ENCODE measurements at places on chromosomes 4 and X.

DNA sequence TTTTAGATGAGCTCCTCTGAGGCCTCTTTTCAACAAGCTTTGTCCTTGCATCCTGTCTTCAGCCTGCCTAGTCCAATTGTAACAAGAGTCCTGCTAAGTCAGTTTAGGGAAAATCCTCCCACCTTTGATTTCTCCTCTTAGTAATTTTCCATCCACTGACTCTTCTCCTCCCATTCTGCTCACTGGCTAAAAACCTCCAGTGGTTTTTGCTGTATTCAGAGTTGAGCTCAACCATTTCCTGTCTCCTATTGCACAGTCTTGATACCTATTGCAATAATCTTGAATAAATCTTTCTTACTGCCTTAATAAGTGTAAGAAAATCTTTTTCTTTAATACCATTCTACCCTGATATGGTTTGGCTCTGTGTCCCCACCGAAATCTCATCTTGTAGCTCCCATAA, 117.8 kb upstream of the ENPP6 start:
- no peak for DNase-seq

- DNase-seq, result no peak
These were observed 170.7 kb upstream of the SMARCAD1 start for GRCh38 chr4:94036964-94037363.

GRCh38 chr4:127730142-127730913, at the start of gene SLC25A31:
SLC25A31 (plus strand) TSS chr4:127730400; CDS start chr4:127730546, 146 bp downstream.
- DNase-seq, result no peak

GRCh38 chr4:4541040-4541631, 712 bp downstream of the STX18 start:
- DNase-seq, result no peak

DNA sequence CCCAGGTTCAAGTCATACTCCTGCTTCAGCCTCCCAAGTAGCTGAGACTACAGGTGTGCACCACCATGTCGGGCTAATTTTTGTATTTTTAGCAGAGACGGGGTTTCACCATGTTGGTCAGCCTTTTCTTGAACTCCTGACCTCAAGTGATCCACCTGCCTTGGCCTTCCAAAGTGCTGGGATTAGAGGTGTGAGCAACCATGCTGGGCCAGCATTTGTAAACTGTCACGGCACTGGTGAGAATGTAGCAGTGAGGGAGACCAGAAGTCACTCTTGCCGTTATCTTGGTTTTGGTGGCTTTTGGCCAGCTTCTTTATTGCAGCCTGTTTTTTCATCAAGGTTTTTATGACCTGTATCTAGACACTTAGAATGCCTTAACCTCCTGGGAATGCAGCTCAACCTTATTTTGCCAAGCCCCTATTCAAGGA, 22.4 kb downstream of the PCDH18 start:
- DNase-seq, result no peak

GRCh38 chr4:74975082-74975481, 42.2 kb downstream of the PARM1 start:
- no peak for DNase-seq

DNA sequence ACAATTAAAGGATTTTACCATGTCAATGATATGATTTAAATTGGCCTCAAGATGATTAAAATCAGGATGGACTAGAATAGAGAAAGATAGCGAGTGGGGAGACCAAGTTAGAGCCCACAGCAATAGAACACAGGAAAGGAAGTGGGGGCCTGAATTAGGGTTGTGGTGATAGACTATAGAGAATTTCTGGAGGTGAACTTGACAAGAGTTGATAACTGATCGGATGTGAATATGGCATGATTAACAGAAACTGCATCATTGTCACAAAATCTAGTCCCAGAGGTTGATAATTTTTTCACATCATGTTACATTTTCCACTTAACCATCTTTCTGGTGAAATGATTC, 26.3 kb upstream of the TRPC3 start:
- DNase-seq, result no peak

- DNase-seq, result no peak
These were observed 44.2 kb downstream of the SLC4A4 start for GRCh38 chr4:71382900-71383560.

GRCh38 chr4:159374749-159375530, 272.1 kb downstream of the RAPGEF2 start:
- no peak for DNase-seq

DNA sequence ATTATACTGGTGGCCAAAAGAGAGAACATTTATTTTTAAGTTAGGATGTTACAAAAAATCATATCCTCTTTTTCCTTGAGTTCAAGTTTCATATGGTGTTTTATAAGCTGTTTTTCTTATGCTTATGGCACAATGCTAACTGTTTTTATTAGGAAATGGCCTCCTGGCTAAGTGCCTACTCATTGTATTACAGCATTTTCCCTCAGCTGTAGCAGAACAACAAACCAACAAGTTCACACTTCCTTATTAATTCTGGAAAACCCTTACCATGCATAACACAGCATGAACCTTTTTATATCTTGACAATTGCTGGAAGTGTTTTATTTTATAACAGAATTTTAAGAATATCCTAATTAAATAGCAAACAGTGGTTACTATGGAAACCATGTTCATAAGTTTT, 165.8 kb downstream of the GASK1B start:
- DNase-seq, result no peak

GRCh38 chr4:5125321-5125720, 74.0 kb downstream of the STK32B start:
- no peak for DNase-seq

GRCh38 chr4:107531927-107532326, 188.1 kb downstream of the PAPSS1 start:
- no peak for DNase-seq

DNA sequence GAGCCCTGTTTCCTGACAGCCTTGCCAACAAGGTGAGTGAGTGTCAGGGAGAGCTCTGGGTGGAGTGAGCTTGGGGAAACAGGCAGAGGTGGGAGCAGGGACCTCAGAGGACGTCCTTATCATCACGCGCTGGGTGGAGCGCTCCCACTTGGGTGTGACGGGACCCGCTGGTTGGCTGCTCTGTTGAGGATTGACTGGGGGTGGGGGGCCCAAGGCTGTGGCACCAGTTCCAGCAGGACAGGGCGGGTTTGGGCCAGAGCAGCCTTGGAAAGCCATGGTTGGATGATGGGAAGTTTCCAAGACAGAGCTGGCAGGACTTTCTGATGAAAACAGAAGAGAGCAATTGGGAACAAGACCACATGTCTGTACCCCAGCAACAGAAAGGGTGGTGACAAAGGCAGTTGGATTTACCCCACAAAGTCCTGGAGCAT, 3.0 kb upstream of the PCGF3 start:
- no peak for DNase-seq

- DNase-seq, result no peak
These were observed 68.8 kb downstream of the NPY1R start for GRCh38 chr4:163263606-163264005.

GRCh38 chr4:102779204-102779603, 18.4 kb upstream of the MANBA start:
- no peak for DNase-seq

DNA sequence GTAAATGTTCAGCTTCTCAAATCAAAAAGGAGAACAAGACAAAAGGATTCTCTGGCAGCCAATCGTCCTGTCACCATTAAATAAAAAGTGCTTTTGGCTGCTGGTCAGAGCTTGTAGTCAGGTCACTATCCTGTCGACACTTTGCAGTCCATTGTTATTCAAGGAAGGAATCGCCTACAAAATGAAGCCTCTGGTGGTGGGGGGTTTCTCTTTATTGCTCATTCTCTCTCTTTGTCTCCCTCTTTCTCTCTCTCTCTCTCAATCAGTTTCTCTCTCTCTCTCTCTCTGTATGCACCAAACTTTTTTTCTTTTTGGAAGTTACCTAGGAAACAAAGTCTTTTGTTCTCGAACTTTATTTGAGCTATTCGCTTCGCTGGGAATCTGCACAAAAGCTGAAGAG, 17.6 kb upstream of the SCML1 start:
- no peak for DNase-seq

- no peak for DNase-seq
These were observed 22.3 kb downstream of the AMOT start for GRCh38 chrX:112818114-112819007.

GRCh38 chr4:113476800-113477199, 284.7 kb downstream of the CAMK2D start:
- DNase-seq, result no peak

DNA sequence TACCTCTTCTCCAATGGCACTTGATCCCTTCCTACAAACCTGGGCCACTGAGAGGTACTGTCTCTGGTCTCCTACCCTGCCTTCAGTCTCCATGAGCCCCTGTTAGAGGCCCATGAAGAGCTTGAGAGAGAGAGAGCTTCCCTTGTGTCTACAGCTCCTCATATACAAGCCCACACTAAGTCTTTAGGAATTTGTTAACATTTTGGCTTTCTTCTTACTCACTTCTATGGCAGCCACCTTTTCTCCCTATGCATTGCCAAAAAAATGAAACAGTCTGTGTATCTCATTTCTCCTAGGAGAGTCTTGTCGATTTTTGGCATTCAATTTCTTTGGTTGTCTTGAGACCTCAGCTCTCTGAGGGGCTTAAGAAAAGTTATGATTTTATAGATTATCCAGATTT, 90.9 kb upstream of the LNX1 start:
- no peak for DNase-seq

DNA sequence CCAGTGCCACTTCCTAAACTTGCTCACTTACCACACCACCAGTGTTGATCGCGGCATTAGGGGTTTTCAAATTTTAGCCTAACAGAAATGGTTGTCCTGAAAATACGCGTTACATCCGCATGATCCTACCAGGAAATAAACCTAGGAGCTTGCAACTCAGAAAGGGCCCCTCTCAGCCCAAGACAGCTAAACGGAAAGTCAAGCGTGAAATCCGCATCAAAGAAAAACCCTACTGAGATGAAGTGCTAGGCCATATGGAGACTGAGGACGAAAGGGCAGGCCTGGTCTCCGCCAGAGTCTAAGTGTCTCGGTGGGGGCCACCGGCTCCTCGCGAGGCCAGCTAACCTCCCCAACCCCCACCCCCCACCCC, 626 bp downstream of the YTHDC1 start:
- DNase-seq, result no peak

DNA sequence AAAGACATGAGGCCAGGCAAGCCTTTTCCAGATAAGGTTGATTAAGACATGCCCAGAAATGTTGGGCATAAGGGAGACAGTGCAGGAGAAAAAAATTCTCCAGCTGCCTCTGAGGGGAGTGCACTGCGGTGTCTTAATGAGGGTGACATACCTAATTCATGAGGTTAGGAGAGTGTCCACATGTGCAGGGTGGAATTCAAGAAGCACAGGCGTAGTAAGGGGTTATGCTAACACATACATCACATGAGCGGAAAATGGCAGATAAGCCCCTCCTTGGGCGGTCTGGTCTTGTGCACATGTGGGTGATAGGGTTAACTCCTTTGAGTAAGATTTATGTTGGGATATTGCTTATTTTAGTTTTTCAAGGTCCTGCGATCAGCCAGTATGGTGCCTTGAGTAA, 122.4 kb downstream of the PHKA2 start:
- DNase-seq, result no peak

GRCh38 chrX:74023203-74023602, 280.8 kb upstream of the ZCCHC13 start:
- no peak for DNase-seq

DNA sequence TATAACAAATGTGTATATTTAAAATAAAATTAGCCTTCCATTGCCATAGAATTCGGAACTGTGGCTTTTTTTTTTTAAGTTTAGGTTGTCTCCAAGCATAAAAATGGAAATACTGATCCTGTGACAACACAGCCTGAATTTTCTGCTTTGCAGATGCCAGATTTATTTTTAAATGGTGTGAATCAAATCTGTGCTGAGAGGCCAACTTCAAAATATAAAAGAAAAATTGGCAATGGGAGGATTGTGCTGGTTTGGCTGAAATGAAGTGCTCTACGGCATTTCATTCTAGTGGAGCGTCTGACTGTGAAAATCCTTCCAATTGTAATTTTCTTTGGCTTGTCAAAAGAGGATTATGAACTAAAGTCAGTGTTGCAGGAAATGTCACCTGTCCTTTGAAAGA, 580.3 kb upstream of the ZFP42 start:
- no peak for DNase-seq

DNA sequence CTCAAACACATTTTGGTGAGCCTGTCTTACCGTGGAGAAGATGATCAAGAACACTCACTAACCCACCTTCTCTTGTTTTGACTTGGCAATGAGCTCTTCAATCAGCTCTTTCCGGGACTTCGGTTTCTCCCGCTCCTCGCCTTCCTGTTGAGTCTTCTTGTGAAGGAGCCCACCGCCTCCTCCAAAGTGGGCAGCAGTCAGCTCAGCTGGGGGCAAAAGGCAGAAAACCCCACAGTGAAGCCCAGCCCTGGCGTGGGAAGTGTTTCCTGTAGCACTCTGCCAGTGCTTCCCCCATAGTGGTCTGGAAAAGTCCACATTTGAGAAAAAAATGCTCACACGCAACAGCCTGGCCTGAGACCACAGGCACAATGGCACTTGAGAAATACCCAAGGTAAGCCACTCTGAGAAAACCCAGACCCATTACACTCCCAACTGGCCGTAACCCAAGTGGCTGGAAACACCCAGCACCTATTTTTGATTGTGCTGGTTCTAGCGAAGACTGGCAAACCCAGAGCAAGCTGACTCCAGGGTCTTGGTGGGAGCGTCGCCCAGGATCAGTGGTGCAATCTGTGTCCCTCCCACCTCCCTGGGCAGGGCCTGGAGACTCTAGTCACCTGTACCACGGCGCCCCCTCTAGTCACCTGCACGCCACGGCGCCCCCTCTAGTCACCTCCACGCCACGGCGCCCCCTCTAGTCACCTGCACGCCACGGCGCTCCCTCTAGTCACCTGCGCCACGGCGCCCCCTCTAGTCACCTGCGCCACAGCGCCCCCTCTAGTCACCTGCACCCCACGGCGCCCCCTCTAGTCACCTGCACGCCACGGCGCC, 8.6 kb downstream of the NOP14 start:
- DNase-seq, result no peak

- DNase-seq, result no peak
These were observed 22.8 kb upstream of the PRKG2 start for GRCh38 chr4:81237791-81238190.

DNA sequence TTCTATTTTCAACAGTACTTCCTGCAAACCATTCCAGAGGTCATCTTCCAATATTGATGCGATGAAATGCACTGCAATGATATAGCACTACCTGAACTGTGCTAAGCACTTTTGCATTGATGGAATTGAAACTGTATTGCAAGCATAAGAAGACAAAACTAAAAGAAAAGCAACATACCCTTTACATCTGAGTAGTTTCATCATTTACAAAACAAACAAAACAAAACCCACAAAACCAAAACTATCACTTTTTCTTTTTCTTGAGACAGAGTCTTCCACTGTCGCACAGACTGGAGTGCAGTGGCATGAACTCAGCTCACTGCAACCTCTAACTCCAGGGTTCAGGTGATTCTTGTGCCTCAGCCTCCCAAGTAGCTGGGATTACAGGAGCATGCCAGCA, 120.1 kb upstream of the NAP1L5 start:
- DNase-seq, result no peak

- no peak for DNase-seq
These were observed 395.7 kb downstream of the DTHD1 start for GRCh38 chr4:36677112-36677511.

GRCh38 chr4:48645225-48645794, 134.8 kb downstream of the FRYL start:
- DNase-seq, result no peak
